ENCODE measurements at places on chromosomes 2 and 18. TPM values are rescaled to one million over a fixed set of nuclear protein-coding genes. Genes with fewer than 3 reads are reported as not detected.

The PGAP1 gene
- total RNA-seq: 1.7 TPM

The LOXHD1 gene
- total RNA-seq: not detected

The TWIST2 gene
- 8.6 TPM for total RNA-seq

The SPIRE1 gene
- total RNA-seq: 13.0 TPM

The CIAO1 gene
- 85.5 TPM for total RNA-seq

The CHRNG gene
- total RNA-seq: not detected

Data from A549 treated with ZK216348 at 1 μM for 4 hours (cell line).